Activated T-cell treated with anti-CD3 and anti-CD28 coated beads, Interleukin-2, amount 50 U/mL, for 72 hours (primary cell): ENCODE measurements at places on chromosomes 1 and 21. TPM values are rescaled to one million over a fixed set of nuclear protein-coding genes. Genes with fewer than 3 reads are reported as not detected.

OR14A16 gene
- not detected for total RNA-seq

ADORA1 gene
- not detected for total RNA-seq

ATP1A1 gene
- total RNA-seq = 206 TPM

RPS27 gene
- 1,821 TPM for total RNA-seq

IL20 gene
- not detected for total RNA-seq

DNA sequence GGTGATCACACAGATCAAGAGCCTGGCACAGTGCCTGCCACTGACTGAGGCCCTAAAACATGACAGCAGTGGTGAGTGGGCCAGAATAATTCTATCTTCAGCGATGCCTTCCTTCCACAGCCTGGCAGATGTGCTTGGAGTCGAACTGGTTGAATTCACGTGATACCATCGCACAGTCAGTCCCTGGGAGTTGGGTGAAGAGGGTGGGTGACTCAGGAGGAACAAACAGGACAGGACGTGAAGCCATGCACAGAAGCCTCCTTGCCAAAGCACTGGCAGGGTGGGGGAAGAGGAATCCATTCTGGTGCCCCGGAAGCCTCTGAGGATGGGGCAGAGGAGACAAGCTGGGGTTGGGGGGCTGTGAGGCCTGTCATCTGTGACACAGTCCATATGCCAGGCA lies 80.3 kb upstream of the WNT4 start:
- H3K27ac ChIP-seq = no peak overlapping the region
- H3K4me1 ChIP-seq = no peaks in the 10 kb centered on the region
- H3K36me3 ChIP-seq = no peaks in the 10 kb centered on the region

GRCh38 chr1:228799924-228800323 lies 64.6 kb downstream of the RHOU start:
- no peaks in the 10 kb centered on the region for H3K27me3 ChIP-seq
- no peak for DNase-seq
- no peak overlapping the region for H3K4me3 ChIP-seq
- H3K27ac ChIP-seq = no peak overlapping the region
- peaks cover 42% of the 10 kb centered on the region for H3K4me1 ChIP-seq

- no peak for DNase-seq
- peaks cover 21% of the 10 kb centered on the region for H3K4me1 ChIP-seq
- no peak overlapping the region for H3K27ac ChIP-seq
- no peaks in the 10 kb centered on the region for H3K36me3 ChIP-seq
Measured at GRCh38 chr1:229156872-229157271, 114.0 kb upstream of the RAB4A start.

- H3K27me3 ChIP-seq = no peaks in the 10 kb centered on the region
- no peaks in the 10 kb centered on the region for H3K4me1 ChIP-seq
- no peak overlapping the region for H3K4me3 ChIP-seq
- H3K36me3 ChIP-seq = no peaks in the 10 kb centered on the region
Measured at GRCh38 chr1:18324246-18324645, 156.5 kb upstream of the KLHDC7A start.

- H3K27ac ChIP-seq = no peak overlapping the region
- H3K4me3 ChIP-seq = no peak overlapping the region
- H3K36me3 ChIP-seq = no peaks in the 10 kb centered on the region
- no peaks in the 10 kb centered on the region for H3K4me1 ChIP-seq
- no peaks in the 10 kb centered on the region for H3K27me3 ChIP-seq
- no peak for DNase-seq
Measured at GRCh38 chr21:28393279-28393678, 599.4 kb downstream of the LTN1 start.

- H3K4me3 ChIP-seq = peak overlapping the region; percentile 67
- peaks cover 88% of the 10 kb centered on the region for H3K4me1 ChIP-seq
- H3K36me3 ChIP-seq = no peaks in the 10 kb centered on the region
- peaks cover 7% of the 10 kb centered on the region for H3K27me3 ChIP-seq
- H3K27ac ChIP-seq = no peak overlapping the region
Measured at GRCh38 chr1:25769625-25770383, 30.2 kb upstream of the SELENON start.

DNA sequence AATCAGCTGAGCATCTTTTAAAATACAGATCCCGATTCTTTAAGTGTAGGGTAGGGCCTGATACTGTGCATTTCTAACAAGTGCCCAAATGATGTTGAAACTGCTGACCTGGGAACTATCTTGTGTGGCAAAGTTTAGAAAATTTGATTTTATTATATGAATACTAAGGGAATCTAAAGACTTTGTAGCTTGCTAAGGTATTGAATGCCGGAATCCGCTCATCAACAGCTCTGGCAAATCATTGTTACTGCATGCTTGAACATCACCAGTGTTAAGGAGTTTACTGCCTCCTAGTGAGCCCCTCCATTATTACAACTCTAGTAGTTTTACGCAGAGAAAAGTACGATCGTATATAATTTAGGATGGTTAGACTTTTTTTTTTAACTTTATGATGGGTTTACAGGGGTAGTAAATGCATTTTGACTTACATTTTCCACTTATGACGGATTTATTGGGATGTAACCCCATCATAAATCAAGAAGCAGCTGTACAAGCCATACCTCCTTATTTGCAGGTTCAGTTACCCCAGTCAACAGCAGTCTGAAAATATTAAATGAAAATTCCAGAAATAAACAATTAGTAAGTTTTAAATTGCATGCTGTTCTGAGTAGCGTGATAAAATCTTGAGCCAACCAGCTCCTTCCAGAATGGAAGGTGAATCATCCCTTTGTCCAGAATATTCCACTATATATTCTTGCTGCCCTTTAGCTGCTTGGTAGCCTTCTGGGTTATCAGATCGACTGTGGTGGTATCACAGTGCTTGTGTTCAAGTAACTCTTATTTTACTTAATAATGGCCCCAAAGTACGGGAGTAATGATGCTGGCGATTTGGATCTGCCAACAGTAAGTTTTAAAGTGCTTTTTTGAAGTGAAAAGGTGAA lies 892 bp downstream of the TYW3 start:
- peak overlapping the region; percentile 99 for H3K27ac ChIP-seq
- peaks cover 43% of the 10 kb centered on the region for H3K4me1 ChIP-seq
- H3K36me3 ChIP-seq = peaks cover 10% of the 10 kb centered on the region
- no peaks in the 10 kb centered on the region for H3K27me3 ChIP-seq
- peak overlapping the region; percentile 89 for H3K4me3 ChIP-seq

DNA sequence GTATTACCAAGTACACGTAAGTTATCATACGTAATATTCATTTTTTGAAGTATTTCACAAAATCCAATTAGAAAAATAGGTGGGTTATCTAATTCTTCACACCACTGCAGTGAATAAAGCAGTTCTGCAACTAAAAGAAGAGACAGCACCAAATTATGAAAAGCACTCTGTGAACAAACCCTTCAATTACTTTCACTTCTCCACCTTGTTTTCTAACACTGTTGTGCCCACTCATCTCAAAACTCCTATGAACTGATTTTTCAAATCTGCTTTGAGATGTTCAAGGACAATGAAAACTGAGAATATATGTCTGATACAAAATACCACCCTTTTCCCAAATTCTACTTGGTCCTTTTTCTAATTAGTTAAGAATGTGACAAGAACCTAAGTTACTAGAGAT lies 39.4 kb downstream of the LTN1 start:
- no peak overlapping the region for H3K4me3 ChIP-seq
- H3K36me3 ChIP-seq = peaks cover 22% of the 10 kb centered on the region
- H3K4me1 ChIP-seq = peaks cover 14% of the 10 kb centered on the region
- H3K27me3 ChIP-seq = no peaks in the 10 kb centered on the region

- peaks cover 12% of the 10 kb centered on the region for H3K27me3 ChIP-seq
- H3K4me3 ChIP-seq = no peak overlapping the region
- H3K4me1 ChIP-seq = peaks cover 37% of the 10 kb centered on the region
- no peaks in the 10 kb centered on the region for H3K36me3 ChIP-seq
Measured at GRCh38 chr1:212595229-212595628, 13.3 kb upstream of the ATF3 start.

GRCh38 chr21:37166733-37167132 lies 93.7 kb downstream of the TTC3 start:
- H3K36me3 ChIP-seq = no peaks in the 10 kb centered on the region
- H3K27me3 ChIP-seq = no peaks in the 10 kb centered on the region
- DNase-seq = no peak
- H3K4me1 ChIP-seq = no peaks in the 10 kb centered on the region

DNA sequence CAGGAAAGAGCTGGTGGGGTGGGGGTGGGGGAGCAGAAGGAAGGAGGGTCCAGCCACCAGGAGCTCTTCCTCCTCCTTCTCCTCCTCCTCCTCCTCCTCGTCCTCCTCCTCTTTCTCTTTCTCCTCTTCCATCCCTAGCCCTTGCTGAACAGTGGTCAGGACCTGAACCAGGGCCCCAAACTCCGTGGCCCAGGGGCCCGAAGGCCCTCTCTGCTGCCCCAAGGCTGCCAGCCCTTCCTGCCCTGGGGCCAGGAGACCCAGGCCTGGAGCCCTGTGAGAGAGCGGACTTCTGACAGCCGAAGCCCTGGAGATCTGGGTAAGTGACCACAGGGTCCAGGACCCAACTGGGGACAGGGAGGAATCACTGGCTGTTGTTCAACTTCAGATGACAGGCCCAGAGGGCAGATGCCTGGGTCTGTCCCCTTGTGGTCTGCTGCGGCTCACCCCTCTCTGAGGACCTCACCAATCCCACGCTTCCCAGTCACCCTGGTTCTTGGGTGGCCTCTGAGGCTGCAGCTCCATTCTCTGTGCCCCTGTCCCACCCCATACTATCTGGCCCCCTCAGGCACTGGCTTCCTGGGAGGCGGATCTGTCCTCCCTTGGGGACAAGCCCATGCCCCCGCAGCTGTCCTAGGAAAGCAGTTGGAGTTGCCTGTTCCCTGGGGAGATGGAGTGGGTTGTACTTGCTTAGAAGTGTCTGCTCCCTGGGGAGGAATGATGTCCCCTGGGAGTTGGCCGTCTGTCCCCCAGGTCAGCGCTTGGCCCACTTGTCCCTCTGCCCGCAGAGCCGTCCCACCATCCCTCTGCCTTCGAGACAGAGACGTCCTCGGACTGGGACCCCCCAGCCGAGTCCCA lies 51.8 kb downstream of the VWA5B1 start:
- peaks cover 46% of the 10 kb centered on the region for H3K27me3 ChIP-seq
- H3K36me3 ChIP-seq = peaks cover 1% of the 10 kb centered on the region
- no peak overlapping the region for H3K27ac ChIP-seq
- peaks cover 7% of the 10 kb centered on the region for H3K4me1 ChIP-seq
- H3K4me3 ChIP-seq = no peak overlapping the region
